Right hindlimb (tissue), 1 donor: ENCODE measurements at places on chromosomes 7 and 10.

GRCh38 chr10:125815764-125816163, 7.3 kb downstream of the UROS start:
- DNase-seq: no peak

DNA sequence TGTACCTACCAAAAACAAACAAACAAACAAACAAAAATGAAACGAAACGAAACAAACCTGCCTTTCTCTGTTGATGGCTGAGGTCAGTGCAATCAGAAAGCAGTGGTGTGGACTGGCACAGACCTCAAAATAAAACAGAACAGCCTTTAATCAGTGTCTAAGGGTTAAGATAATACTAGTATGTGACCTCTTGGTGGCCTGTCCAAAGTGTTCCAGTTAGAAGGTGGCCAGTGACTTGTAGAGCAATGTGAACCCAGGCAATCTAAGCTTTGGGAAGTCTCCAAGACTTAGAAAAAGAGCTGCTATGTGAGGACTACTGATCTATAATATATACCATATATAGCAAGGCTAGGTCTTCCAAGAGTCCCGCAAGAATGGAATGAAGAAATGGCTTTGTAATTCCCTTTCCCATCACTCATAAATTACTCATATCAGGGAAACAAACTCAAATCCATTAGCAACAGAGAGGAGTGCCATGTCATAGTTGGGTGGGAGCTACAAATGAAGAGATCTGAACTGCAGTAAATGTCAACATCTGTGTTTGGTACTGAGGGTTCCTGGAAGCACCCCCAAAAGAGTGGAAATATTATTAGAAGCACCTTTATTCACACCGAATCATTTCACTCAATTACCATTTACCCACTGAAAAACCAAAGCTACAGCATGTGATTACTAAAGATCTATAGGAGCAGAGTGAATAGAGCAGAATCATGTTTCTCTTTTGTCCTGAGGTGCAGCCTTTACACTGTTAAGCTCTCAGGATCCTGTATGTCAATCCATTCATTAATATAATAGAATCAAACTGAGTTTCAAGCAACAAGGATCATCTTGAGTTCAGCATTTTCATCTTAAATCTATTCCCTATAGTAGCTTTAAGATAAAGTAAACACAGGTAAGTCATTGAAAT, 28.0 kb downstream of the ABLIM1 start:
- no peak for DNase-seq

- DNase-seq: no peak
Measured at GRCh38 chr7:30678805-30679204, 3.5 kb downstream of the CRHR2 start.

GRCh38 chr10:87636313-87636915, 23.3 kb upstream of the PAPSS2 start:
- DNase-seq: no peak

GRCh38 chr7:72123913-72124312, 288.2 kb downstream of the CALN1 start:
- no peak for DNase-seq

GRCh38 chr10:49397036-49397999, 1.4 kb upstream of the DRGX start:
- no peak for DNase-seq
